ENCODE measurements at places on chromosomes 16 and 17.
A peak's percentile ranks its signal among the peaks of the same experiment; 100 is the strongest.

DNA sequence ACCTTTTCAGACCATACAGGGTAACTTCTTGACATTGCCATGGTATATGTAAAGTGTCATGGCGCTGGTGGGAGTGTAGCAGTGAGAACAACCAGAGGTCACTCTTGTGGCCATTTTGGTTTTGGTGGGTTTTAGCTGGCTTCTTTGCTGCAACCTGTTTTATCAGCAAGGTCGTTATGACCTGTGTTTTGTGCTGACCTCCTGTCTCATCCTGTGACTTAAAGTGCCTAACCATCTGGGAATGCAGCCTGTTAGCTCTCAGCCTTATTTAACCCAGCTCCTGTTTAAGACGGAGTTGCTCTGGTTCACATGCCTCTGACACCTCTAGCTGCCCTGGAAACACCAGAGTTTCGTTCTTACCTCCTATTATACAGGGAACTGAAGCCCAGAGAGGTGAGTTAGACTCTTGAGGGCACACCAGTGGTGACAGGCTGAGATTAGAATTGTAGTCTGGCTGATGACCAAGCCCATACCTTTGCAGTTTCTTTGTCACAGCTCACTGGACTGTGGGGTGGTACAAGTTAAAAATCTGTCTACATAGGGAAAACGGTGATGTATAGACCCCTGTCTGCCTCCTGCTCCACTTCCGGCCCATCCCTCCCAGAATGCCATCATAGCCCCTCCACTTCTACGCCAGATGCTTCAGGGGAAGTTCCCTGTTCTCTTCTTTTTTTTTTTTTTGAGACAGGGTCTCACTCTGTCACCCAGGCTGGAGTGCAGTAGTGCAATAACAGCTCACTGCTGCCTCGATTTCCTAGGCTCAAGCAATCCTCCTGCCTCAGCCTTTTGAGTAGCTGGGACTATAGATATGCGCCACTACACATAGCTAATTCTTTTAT lies 21.0 kb downstream of the KSR1 start:
- no peak for DNase-seq

DNA sequence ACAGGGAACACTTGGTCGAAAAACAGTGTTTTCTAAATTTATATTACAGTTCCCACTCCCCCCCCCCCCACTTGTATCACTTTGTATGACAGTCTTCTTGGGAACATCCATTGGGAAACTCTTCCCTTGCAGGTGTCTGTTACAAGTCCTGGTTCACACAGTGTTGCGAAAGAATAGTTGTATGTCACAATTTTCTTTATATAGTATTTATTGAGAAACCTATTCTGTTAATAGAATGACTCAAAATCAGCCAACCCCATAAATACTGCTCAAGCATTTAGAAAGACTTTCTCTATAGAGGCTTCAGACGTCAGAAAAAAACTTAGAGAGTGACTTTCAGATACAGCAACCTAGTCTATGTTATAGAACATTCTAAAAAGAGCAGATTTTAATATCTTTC lies 414.4 kb downstream of the WWOX start:
- DNase-seq: no peak

DNA sequence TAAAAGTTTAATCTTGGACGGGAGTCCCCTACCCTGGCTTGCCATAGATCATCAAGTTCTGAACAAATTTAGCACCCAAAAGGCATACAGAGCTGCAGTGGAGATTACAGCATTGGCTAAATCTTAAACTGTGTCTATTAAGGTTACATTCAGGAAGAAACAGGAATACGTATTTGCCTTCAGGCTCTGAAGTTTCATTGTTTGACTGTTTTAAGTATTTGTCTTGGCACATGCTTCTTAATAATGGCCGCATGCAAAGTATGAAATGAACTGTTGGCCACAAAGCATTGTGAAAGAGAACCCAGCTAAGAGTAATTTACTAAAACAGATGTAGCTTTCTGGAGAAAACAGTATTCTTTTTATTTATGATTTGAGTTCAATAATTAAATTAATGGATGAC lies 63.9 kb upstream of the CNEP1R1 start:
- no peak for DNase-seq

DNA sequence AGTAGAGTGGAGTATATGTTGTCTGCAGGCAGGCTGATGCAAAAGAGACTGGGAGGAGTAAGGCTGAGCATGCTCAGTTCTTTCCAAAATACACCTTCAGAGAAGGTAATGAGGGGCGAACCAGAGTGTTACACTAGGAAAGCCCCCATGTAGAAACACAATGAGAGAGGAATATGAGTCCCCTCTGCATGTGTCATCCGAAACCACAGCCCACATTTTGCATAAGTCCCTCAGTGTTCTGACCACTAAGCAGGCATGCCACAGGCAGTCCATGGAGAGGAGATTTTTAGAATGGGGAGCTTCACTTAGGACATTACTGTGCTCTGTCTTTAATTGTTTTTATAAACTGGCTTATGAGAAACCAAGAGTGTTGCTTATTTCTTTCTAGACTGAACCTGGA lies 32.0 kb downstream of the SLC6A2 start:
- no peak for DNase-seq

GRCh38 chr17:45265821-45266220 lies 3.9 kb upstream of the SPATA32 start:
- DNase-seq: no peak

GRCh38 chr17:4010754-4011153 lies 46.5 kb upstream of the ATP2A3 start:
- DNase-seq: no peak

DNA sequence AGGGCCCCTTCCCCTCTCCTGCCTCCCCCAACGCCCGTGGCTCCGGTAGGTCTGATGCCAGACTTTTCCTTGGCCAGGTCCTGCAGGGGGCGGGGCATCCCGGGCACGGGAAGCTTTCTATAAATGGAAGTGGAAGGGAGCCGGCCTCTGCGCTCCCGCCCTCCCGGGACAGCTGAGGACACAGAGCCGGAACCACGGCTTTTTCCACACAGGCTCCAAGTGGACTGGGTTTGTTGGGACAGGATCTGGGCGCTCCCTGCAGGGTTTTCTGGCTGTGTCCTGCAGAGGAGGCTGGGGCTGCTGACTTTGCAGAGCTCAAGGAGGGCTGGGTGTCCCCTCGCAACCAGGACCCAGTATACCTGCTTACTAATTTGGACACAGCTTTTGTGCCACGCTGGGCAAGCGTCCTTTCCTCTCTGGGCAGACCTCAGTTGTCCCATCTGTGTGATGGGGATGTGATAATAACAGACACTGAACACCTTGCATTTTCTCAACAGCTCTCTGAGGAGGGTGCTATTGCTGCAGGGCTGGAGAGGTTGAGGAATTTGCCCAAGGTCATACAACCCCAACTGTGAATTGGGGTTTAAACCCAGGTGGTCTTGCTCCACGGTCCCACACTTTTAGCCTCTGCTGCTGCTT lies 1.8 kb downstream of the TNS4 start:
- peak; percentile 92 for DNase-seq

DNA sequence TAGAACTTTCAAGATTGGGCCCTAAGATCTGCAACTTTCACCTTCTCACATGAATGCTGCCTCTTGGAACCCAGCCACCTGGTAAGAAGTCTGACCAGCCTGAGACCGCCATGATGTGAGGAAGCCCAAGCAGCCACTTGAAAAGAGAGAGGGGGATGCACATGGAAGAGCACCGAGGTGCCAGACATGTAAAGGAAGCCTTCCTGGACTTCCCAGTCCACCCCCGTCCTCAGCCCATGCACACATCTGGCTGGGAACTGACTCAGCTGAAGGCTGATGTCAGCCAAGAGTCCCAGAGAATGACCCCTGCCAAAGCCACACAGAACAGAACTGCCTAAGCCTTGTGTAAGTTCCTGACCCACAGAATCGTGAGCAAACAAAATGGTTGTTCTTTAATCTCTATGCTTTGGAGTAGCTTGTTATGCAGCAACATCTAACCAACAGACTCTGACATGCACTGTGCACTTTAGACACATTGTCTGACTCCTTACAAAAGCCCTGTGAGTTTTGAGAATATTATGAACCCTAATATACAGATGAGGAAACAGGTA lies 86.7 kb downstream of the RMI2 start:
- DNase-seq: no peak

- no peak for DNase-seq
These were observed 19.2 kb upstream of the ZFHX3 start for GRCh38 chr16:73066927-73067670.

- DNase-seq: no peak
These were observed 2.8 kb downstream of the CCL22 start for GRCh38 chr16:57361404-57361803.

DNA sequence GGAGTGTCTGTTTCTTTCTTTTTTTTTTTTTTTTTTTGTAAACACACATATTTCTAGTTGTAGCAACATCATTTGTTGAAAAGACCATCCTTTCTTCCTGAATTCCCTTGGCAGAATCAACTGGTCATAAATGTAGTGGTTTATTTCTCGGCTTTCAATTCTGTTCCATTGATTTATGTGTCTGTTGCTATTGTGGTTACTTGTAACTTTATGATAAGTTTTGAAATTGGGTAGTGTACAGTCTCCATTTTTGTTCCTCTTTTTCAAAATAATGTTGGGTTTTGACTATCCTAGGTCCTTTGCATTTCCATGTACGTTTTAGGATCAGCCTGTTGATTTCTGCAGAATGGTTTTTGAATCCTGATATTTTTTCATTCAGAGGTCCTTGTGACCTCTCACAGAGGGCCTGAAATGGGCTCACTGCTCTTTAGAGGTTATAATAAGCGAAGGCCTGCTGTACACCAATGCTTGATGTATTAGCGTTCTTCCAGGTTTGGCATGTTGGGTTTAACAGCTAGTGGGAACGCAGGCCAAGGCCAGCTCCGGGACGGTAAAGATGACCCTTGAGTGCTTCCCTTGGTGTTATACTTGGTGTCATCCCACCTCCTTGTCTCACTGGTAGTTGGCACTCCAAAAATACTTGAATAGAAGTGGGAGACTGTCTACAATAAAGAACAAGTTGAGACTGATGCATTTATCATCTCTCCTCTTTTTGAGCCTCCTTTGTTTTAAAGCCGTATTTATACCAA lies 43.8 kb downstream of the ZNRF1 start:
- no peak for DNase-seq

DNA sequence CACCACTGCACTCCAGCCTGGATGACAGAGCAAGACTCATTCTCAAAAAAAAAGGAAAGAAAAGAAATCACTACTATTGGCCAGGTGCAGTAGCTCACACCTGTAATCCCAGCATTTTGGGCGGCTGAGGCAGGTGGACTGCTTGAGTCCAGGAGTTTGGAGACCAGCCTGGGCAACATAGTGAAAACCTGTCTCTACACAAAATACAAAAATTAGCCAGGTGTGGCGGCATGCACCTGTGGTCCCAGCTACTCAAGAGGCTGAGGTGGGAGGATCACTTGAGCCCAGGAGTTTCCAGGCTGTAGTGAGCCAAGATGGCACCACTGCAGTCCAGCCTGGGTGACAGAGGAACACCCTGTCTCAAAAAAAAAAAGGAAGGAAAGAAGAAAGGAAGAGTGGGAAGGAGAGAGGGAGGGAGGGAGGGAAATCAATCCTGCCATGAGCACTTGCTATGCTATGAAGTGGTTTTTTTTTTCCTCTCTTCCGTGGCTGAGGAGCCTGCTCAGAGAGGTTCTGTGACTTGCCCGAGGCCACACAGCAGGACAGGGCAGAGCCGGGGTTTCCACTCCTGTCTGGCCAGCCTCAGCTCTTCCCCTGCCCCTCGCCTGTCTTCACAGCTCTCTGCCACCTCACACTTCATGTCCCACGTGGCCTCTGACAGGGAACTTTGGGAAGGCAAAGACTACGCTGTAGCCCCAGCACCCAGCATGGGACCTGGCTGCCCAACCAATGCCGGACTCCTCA lies 10.9 kb downstream of the GRIN2C start:
- DNase-seq: no peak

GRCh38 chr17:80008848-80009247 lies 26.8 kb downstream of the TBC1D16 start:
- DNase-seq: no peak

DNA sequence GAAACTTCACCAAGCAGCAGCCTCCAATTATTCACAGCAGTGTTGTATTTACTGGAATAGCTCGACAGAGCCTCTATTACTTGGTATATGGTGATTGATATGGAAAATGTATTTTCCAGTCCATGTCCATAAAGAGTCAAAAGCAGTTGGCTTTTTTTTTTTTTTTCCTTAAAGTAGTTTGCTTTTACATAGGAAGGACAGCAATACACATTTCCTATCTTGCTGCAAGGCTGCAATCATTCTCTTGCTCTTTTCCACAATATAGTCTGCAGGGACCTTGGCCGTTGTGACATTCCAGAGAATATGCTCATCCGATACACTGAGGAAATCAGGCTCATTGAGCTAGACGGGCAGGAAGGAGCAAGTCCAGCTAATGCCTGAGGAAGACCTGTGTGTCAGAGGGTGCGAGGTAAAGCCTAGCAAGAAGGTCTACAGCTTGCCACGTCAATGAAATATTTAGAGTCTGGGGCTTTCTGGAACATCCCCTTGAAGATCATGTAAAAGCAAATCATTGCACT lies 131.1 kb downstream of the ENGASE start:
- no peak for DNase-seq

- no peak for DNase-seq
These were observed 6.5 kb upstream of the CDH5 start for GRCh38 chr16:66359811-66360608.

DNA sequence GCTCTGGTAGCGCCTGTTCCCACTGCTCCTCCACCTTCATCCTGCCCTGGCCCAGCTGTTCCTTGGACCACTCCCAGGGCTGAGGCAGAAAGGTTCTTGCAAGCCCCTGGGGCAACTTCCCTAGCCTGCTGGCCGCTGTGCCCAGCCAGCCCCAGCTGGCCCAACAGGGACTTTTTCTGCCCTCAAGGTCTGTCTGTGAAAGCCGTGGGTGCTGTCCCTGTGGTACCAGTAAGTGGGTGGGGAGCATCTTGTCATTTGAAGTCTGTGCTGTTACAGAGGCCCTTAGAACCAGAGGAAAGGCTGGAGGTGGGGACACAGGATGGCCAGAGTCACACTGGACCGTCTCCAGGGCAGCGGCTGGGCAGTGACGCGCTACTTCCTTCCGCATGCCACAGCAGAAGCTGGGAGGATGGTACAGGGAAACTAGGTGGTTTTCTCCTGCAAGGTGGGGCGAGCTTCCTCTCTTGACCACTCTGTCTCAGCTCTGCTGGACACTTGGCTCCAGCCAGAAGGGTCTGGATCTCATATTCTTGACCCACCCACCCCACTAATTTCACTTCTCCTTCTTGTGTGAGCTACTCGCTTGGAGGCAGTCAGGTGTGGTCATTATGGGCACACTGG lies 87.8 kb downstream of the PLCG2 start:
- no peak for DNase-seq

GRCh38 chr17:17757956-17758845 lies 76.9 kb downstream of the RAI1 start:
- DNase-seq: no peak

GRCh38 chr17:30395398-30396022 lies 16.8 kb downstream of the CPD start:
- DNase-seq: no peak

- DNase-seq: peak; percentile 66
These were observed 76.4 kb downstream of the KCNJ12 start for GRCh38 chr17:21452377-21453143.

GRCh38 chr16:68246666-68247065 lies 1.5 kb downstream of the PLA2G15 start:
- DNase-seq: no peak

DNA sequence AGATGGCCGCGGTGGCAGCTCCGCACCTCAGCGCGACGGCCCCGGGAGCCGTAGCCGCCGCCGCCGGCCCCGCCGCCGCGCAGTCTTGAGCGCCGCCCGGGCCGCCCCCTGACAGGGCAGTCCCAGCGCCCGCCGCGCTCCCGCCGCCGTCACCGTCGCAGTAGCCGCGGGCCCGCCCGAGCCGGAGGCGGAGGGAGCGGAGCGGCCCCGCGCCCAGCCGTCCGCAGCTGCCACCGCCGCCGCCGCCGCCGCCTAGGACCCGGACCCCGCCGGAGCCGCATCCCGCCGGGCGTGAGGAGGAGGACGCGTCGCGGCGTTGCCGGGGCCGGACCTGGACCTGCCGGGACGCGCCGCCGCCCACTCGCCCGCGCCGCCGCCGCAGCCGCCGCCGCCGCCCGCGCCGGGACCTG lies 218 bp downstream of the TNRC6C start:
- DNase-seq: no peak
